Bone marrow (tissue), 2 donors: ENCODE measurements at places on chromosomes 5 and 9.

- DNase-seq: no peak
Observed at GRCh38 chr9:133962341-133962740, 29.8 kb downstream of the VAV2 start.

DNA sequence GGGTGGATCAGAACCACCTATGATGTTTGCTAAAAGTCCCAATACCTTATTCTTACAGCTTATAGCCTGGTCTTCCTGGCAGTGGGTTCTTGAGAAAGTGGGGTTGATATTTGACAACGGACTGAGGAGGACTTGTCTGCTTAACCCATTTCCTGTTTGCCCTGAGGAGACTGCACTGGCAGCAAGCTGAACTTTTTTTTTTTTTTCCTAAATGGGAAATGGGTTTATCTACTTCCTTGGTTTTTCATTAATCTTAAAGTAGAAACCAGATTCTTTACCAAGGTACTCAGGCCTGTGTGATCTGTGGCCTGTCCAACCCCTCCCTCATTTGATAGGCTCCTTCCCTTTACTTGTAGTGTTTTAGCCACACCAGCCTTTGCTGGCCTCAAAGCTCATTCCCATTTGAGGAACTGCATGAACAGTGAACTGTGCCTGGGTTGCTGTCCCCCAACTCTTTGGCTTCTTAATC, 47.1 kb downstream of the C9orf57 start:
- no peak for DNase-seq

DNA sequence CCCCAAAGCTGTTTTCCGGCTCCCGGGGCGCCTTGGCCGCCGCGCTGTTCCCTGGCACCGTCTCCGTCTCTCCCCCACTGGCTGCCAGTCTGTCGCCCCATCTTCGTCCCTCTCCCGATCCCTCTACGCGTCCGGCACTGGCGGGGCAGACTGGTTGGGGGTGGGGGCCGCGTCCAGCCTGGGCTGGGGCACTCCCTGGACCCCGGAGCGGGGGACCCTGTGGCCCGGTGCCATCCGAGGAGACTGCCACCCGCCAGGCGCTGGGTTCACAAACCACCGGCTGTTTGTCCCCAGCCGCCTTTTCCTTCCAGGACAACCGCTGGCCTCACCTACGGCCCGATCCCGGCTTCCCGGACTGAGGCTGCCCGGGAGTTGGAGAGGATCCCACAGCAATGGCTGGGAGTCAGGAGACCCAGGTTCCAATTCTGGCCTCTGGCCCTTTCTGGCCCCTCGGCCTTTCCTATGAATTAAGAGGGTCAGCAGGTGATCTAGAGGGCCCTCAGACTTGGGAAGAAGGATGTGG, 1.0 kb upstream of the FIBCD1 start:
- no peak for DNase-seq

DNA sequence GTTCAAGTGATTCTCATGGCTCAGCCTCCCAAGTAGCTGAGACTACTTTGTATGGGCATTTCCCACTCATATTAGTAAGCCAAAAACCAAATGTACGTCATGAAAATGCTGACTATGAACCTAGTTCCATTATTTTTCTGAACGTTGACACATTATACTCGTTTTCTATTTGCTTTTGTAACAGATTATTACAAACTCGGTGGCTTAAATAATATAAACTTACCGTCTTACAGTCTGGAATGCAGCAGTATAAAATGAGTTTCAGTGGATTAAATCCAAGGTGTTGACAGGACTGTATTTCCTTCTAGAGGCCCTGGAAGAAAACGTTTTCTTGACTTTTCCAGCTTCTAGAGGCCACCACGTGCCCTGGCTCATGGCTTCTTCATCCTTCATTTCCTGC, 517.0 kb downstream of the GADD45G start:
- no peak for DNase-seq

- DNase-seq: no peak
Observed at GRCh38 chr5:134584662-134585061, 48.0 kb downstream of the SAR1B start.

DNA sequence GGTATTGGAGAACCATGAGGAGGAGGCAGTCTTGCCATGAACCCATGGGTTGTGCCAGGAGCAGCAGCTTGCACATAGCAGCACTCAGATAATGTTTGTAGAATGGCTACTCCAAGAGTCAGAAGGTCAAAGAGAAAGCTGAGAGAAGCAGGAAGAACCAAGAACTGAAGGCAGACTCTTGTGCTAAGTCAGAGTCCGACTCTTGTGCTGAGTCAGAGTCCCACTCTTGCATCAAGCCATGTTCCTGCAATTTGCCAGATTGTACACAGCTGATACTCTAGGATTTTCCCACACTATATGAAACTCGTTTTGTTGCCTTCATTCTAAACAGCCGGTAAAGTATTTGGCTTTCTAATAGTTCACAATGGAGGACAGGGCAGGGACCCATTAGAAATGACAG, 26.2 kb upstream of the HSPA9 start:
- DNase-seq: no peak

- no peak for DNase-seq
Observed at GRCh38 chr9:15116130-15116580, 190.9 kb downstream of the TTC39B start.

DNA sequence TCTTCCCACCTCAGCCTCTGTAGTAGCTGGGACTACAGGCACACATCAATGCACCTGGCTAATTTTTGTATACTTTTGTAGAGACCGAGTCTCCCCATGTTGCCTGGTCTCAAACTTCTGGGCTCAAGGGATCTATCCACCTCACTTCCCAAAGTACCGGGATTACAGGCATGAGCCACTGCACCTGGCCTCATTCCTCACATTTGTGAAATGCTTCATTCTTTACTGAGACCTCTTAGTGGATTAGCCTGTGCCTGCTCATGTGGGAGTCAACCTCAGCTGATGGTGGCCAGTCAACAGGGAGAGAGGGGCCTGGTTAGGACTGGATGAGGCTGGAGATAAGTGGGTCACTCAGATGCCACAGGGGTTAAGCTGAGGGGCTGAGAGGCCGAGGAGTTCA, 37.3 kb upstream of the CLK4 start:
- DNase-seq: no peak

- no peak for DNase-seq
Observed at GRCh38 chr9:26457151-26457550, 435.5 kb downstream of the CAAP1 start.

DNA sequence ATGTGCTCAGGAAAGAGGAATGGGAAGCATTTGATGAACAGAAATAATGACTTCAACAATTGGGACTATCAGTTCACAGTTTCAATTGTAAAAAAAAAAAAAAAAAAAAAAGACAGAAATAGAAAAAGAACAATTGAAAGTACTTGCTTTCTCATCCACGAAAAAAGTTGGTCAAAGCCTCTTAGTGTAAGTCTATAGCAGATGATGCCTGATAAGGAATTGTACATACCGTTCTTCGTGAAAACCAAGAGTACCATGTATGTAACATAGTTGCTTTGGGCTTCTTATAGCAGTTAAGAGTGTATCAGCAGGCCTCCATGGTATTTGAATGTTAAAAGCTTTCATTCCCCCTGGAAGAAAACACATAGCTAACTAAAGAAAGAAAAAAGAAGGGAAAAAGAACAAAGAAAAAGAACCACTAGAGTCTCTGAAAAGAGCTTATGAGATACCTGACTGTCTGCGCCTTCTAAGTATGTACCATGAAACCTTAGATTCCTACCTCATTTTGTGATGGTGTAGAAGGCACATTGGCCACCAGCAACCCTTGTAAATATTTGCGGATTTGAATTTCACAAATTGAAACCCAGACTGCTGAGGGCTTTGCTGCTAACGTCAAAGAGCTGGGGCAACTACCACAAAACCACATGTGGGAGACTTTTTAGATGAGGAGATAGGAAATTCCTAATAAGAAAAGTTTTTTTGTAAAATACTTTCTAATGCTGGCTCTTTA, 75.2 kb downstream of the TMC1 start:
- DNase-seq: no peak

- no peak for DNase-seq
Observed at GRCh38 chr5:132841305-132841704, 10.9 kb upstream of the SHROOM1 start.

DNA sequence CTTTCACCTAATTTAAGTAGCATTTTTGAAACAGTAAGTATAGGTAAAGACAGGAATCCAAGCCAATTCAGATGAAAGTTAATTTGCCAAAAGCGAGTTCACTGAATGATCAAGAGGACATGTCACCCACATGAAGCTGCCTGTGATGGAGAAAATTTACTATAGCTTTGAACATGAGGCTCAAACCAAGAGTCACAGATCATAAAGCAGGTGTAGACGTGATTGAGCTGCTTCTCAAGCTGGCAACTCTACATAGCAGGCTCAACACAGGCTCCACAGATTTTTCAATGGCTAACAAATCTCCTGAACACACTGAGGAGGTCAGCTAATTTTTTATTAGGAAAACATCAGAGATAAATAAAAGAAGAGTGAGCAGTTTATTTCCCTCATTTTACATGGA, 173.7 kb downstream of the FAM114A2 start:
- no peak for DNase-seq

- no peak for DNase-seq
Observed at GRCh38 chr5:55036477-55036876, 12.4 kb downstream of the GZMK start.

GRCh38 chr5:108484035-108484434, 102.1 kb upstream of the FBXL17 start:
- no peak for DNase-seq

DNA sequence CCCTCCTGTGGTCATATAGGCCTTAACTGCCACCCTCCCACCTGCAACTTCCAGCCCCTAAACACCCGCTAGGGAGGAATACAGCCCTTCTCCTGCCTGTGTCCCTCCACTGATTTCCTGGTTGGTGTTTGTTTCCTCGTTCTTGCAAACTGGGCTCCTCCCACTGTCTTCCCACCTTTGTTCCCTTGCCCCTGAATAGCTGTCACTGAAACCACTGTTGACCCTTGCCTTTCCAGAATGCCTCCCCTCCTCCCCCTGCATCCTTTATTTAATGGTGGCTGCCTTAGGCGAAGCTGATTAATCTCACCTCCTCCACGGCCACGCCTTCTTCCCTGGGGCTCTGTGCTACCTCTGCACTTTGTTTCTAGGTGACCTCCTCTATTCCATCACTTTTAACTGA, 626.7 kb downstream of the BNC2 start:
- DNase-seq: no peak

DNA sequence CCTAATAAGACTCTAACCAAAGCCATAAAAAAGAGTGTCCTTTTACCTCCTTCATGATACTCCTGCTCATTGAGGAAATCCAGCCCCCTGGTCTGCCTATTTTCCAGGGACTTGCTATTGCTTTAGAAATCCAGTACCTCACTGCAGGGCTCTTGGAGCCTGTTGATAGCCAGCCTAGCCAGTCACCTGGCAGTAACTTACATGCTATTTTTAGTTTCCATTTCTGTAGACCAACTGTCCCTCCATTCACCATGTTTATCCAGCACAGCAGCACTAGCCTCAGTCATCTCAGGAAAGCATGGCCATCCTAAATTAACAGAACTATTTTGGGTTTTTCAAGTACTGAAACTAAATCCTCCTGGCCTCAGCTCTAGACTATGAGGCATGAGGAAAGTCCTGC, 91.5 kb upstream of the PHF24 start:
- DNase-seq: no peak

DNA sequence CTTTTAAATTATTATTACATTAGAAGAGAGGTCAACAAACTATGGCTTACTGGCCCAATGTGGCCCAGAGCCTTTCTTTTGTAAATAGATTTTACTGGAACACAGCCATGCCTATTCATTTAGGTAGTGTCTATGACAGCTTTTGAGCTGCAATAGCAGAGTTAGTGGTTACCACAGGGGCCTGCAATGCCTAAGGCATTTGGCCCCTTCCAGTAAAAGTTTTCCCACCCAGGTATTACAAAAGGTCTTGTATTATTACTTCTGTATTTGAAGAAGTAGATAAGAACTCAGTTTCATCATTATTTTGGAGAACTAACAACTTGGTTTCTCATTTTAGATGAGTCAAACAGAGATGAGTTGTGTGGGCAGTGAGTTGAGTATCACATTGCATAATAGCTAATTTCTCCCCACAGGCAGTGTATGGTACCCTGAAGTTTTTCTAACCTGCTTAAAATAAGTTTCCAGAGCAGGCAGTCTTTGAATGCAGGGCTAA, 9.5 kb downstream of the MTRR start:
- no peak for DNase-seq

DNA sequence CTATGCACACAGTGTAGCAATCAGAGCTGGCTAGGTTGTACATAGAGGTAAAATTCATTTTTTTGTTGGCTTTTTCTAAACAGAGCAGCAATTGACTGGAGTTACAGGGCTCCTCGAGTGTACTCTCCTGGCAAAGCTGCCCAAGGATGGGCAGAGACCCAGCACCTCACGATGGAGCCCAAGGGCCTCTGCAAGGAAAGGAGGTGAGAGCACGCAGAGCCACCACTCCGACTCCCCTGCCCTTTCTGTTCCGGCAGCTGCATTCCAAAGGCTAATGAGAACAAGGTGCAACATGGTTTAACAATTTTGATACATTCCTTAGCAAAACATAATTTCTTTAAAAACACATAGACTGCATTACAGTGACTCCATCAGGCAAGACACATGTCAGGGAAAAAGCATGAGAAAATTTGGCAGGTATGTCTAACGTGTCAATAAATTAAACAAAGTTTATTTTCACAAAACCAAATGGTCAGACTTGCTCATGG, 47.5 kb downstream of the SAXO1 start:
- DNase-seq: no peak

- DNase-seq: peak; percentile 45
Observed at GRCh38 chr5:138032572-138033385, at the start of gene FAM13B. TSS of gene FAM13B (minus strand) at chr5:138033079. CDS start at chr5:138019111, 13,968 bp downstream.

- DNase-seq: no peak
Observed at GRCh38 chr5:61342071-61342501, 10.0 kb downstream of the ZSWIM6 start.

- DNase-seq: no peak
Observed at GRCh38 chr9:72420783-72421182, 55.8 kb upstream of the ZFAND5 start.

GRCh38 chr9:7980041-7980440, 180.5 kb upstream of the DMAC1 start:
- DNase-seq: no peak

- no peak for DNase-seq
Observed at GRCh38 chr9:109821711-109822110, 41.7 kb downstream of the PALM2AKAP2 start.

- peak; percentile 86 for DNase-seq
Observed at GRCh38 chr5:89457411-89458331, 574.7 kb upstream of the MEF2C start.

DNA sequence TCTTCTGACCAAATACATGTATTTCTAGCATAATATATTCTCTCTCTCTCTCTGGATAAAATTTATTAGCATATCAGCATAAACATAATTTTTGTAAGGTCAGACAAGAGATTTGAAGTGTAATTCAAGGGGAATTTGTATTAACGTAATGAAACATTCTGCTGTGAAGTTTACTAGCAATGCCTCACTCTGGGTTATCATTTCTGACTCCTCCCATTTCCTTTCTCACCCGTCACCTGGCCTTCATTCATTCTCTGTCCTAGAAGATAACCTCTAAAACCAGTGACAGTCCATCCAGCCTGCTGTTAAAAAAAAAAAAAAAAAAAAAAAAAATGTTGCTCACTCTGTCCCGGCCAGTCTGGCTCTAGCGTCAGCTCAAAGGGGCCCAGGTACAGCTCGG, 27.1 kb downstream of the GRAMD2B start:
- no peak for DNase-seq

- no peak for DNase-seq
Observed at GRCh38 chr9:134982311-134982710, 64.6 kb upstream of the FCN1 start.

- no peak for DNase-seq
Observed at GRCh38 chr9:7936163-7936562, 136.6 kb upstream of the DMAC1 start.

- no peak for DNase-seq
Observed at GRCh38 chr5:1111241-1111726, 579 bp downstream of the SLC12A7 start.
